ENCODE measurements at places on chromosomes 11 and 22. TPM values are rescaled to one million over a fixed set of nuclear protein-coding genes. Genes with fewer than 3 reads are reported as not detected.

UBQLNL gene
- not detected for total RNA-seq

GGTLC3 gene
- not detected for total RNA-seq

MISFA gene
- total RNA-seq, result 3.5 TPM

OR52H1 gene
- not detected for total RNA-seq

DNA sequence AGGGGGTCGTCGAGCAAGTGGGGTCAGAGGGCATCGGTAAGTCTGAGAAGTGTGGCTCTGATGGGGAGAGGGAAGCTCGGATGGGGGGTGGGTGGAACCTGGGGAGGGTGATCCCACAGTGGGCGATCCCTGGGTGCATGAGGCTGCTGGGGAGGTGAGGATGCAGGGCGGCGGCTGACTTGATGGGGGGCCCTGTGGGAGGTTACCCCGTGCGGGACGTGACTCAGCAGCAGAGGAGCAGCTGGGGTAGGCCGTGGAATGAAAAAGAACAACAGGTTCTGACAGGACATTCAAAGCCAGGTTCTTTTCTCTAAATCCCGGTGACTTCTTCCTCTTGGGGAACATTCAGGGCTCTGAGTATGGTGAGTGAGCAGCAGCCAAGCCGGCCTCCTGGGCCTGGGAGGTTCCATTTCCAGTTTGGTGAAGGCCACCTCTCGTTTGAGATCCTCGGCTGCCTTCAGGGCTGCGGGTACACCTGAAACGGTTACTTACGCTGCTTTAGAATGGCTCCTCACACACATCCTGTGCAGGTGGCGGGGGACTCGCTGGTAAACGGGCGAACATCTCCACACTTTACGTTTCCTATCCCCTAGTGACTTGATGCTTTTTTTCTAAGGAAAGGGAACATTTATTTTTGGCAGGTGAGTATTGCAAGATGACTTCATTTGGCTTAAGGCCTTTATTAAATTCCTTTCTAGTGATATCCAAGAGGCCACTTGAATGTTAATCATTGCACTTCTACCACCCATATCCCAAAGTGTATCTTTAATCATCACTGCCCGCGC, 278.2 kb downstream of the TBC1D22A start:
- DNase-seq, result no peak
- no peak overlapping the region for H3K4me3 ChIP-seq
- peaks cover 3% of the 10 kb centered on the region for H3K36me3 ChIP-seq
- H3K27me3 ChIP-seq, result no peaks in the 10 kb centered on the region

C11orf52 gene
- total RNA-seq, result not detected

C11orf16 gene
- not detected for total RNA-seq

DNA sequence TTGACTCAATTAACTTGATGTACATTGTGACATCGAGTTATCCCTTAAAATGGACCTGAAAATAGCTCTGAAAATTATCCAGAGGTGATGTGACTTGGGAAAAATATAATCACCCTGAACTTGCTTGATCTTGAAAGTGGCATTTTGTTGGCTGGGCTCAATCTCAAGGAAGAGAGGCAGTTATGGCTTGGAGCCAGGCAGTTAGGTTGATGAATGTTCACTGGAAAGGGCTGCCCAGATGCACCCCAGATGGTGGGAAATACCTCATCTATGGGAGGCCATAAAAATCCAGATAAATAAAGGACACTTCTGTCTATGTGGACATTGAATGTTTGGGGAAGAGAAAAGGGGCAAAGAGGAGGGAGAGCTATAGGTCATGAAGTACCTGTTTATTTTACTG, 55.7 kb upstream of the OR5AN1 start:
- H3K36me3 ChIP-seq, result no peaks in the 10 kb centered on the region
- peaks cover 9% of the 10 kb centered on the region for H3K27me3 ChIP-seq
- no peak for DNase-seq
- no peak overlapping the region for H3K27ac ChIP-seq
- no peaks in the 10 kb centered on the region for H3K4me1 ChIP-seq
- no peak overlapping the region for H3K4me3 ChIP-seq

- H3K27ac ChIP-seq, result no peak overlapping the region
- no peak for DNase-seq
- H3K4me3 ChIP-seq, result no peak overlapping the region
- H3K36me3 ChIP-seq, result no peaks in the 10 kb centered on the region
- no peaks in the 10 kb centered on the region for H3K27me3 ChIP-seq
These were observed 10.5 kb downstream of the ART5 start for GRCh38 chr11:3631331-3631730.

YPEL1 gene
- 1.3 TPM for total RNA-seq

DNA sequence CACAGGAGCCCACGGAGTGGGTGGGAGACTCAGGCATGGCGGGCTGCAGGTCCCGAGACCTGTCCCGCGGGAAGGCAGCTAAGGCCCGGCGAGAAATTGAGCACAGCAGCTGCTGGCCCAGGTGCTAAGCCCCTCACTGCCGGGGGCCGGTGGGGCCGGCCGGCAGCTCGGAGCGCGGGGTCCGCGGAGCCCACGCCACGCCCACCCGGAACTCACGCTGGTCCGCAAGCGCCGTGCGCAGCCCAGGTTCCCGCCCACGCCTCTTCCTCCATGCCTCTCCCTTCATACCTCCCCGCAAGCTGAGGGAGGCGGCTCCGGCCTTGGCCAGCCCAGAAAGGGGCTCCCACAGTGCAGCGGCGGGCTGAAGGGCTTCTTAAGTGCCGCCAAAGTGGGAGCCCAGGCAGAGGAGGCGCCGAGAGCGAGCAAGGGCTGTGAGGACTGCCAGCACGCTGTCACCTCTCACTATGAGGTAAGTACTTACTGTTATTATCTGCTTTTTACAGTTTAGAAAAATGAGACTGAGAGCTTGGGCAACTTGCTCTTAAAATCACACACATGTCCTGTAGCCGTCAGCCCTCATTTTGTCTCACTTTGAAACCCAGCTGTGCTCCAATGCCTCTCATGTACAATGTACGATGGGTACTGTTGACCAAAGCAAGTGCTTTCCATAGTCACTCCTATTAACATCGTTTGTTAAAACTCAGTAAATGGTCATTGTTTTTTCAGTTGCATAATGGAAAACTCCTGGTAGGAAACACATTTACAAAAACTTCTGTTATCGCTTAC, 12.2 kb upstream of the OR10D3 start:
- no peak overlapping the region for H3K4me3 ChIP-seq
- H3K27me3 ChIP-seq, result peaks cover 4% of the 10 kb centered on the region
- no peaks in the 10 kb centered on the region for H3K4me1 ChIP-seq
- H3K27ac ChIP-seq, result no peak overlapping the region
- DNase-seq, result no peak

- H3K27me3 ChIP-seq, result peaks cover 21% of the 10 kb centered on the region
- no peak for DNase-seq
- H3K4me1 ChIP-seq, result peaks cover 4% of the 10 kb centered on the region
- H3K4me3 ChIP-seq, result no peak overlapping the region
These were observed 15.1 kb downstream of the FXYD6 start for GRCh38 chr11:117861151-117862018.

DNA sequence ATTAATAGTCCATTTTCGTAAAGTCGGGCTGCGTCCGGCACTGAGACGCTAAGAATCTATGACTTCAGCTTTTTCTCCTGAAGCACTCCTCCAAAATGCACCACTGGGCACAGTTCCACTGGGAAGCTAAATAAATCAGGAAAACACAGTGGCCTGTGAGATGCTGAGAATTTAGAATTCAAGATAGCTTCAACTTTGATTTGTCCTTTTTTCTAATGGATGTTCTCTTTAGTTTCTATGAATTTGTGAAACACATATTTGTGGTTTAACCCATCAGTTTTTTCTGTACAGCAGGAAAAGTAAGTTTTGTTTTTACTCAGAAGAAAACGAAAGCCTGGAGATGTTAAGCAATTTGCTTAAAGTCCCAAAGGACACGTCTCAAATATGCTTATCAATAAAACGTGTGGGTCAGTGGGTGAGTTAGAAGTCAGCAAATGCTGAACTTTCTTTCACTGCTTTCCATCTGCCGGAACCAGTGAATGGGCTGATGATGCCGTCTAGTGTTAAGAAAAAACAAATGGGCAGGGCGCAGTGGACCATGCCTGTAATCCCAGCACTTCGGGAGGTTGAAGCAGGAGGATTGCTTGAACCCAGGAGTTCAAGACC, 40.7 kb upstream of the CLMP start:
- peaks cover 6% of the 10 kb centered on the region for H3K36me3 ChIP-seq
- no peak overlapping the region for H3K4me3 ChIP-seq
- no peak for DNase-seq
- H3K27me3 ChIP-seq, result peaks cover 6% of the 10 kb centered on the region

DUSP8 gene
- 1.6 TPM for total RNA-seq

JAML gene
- total RNA-seq, result 318 TPM

INPP5J gene
- 0.07 TPM for total RNA-seq

DNA sequence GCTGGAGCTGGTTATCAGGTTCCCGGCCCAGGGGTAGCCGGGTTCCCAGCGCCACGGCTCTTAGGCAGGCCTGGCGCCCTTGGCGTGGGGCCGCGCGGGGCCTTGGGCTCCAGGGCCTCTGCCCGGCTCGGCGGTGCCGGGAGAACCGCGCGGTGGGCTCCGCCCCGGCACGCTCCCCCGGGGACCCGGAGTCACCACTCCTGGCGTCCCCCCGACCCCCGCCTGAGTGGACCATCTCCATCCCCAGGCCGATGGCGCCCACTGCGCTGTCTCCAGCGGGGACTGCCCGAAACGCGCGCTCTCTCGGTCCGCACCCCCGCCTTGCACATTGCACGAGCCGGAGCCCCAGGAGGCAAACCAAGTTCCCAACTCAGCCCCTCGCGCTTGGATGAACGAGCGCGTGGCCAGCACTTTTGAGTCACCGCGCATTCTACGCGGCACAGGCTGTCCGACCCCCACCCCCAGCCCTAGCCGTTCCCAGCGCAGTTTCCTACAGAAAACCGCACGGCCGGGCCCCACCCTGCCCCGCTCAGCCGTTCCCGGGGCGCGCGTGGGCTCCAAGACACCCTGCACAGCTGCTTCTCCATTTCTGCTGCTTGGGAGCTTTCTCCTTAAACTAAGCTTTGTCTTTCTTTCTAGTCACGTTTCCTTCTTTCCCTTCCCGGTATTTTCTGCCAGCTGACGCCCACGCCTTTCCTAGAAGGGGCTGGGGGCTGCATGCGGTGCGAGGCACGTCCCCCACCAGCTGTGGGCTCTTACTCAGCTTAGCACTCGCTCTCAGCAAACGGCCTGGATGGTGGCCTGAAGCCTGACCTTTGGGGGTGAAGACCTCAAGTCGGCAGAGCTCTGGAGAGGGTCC, 650 bp upstream of the CHID1 start:
- peaks cover 5% of the 10 kb centered on the region for H3K36me3 ChIP-seq
- H3K4me3 ChIP-seq, result peak overlapping the region; percentile 93
- peak overlapping the region; percentile 94 for H3K27ac ChIP-seq

DNA sequence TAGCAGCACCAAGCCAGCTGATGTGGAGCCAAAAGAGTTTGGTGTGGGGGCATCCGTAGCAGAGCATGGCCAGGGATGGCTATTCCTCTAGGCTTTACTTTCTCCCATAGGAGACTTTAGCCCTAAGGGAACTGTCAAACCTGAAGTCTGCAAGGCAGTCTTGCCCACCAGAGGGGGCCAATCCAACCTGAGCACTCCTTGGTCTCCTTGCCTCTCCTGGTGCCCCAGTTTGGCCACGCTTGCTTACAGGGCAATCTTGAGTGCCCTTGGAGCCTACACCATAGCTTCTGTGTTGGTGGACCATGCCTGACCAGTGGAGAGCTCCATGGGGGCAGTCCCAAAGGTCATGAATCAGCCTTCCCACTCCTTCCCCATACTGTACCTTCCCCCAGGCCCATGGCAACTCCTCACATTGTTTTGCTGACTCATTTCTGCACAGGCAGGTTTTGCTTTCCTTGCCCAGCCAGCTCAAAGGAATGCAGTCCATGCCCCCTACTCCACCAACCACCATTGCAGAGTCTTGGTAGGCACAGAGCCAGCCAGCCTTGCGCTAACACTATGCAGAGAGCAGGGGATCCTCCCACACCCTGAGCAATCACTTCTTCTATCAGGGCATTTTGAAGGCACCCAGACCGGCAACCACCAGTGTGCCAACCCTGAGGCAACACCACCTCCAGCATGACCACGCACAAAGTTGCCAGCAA, 1421.2 kb upstream of the RAG2 start:
- H3K4me1 ChIP-seq, result no peaks in the 10 kb centered on the region
- H3K4me3 ChIP-seq, result no peak overlapping the region
- DNase-seq, result no peak
- H3K27me3 ChIP-seq, result no peaks in the 10 kb centered on the region
- H3K27ac ChIP-seq, result no peak overlapping the region
- H3K36me3 ChIP-seq, result no peaks in the 10 kb centered on the region

SLC22A25 gene
- not detected for total RNA-seq

GRCh38 chr11:44145011-44145775, 49.7 kb downstream of the EXT2 start:
- no peaks in the 10 kb centered on the region for H3K4me1 ChIP-seq
- no peak for DNase-seq
- no peaks in the 10 kb centered on the region for H3K27me3 ChIP-seq
- H3K36me3 ChIP-seq, result peaks cover 27% of the 10 kb centered on the region
- H3K4me3 ChIP-seq, result no peak overlapping the region

- no peak for DNase-seq
- H3K4me3 ChIP-seq, result no peak overlapping the region
- H3K27ac ChIP-seq, result no peak overlapping the region
- no peaks in the 10 kb centered on the region for H3K36me3 ChIP-seq
- no peaks in the 10 kb centered on the region for H3K4me1 ChIP-seq
These were observed 60.2 kb downstream of the MICAL3 start for GRCh38 chr22:17964156-17964555.

- peak overlapping the region; percentile 92 for H3K4me3 ChIP-seq
- peak overlapping the region; percentile 94 for H3K27ac ChIP-seq
- H3K27me3 ChIP-seq, result no peaks in the 10 kb centered on the region
- peak; percentile 77 for DNase-seq
- H3K4me1 ChIP-seq, result peaks cover 54% of the 10 kb centered on the region
These were observed 822 bp downstream of the MARK2 start for GRCh38 chr11:63839508-63840355.

DNA sequence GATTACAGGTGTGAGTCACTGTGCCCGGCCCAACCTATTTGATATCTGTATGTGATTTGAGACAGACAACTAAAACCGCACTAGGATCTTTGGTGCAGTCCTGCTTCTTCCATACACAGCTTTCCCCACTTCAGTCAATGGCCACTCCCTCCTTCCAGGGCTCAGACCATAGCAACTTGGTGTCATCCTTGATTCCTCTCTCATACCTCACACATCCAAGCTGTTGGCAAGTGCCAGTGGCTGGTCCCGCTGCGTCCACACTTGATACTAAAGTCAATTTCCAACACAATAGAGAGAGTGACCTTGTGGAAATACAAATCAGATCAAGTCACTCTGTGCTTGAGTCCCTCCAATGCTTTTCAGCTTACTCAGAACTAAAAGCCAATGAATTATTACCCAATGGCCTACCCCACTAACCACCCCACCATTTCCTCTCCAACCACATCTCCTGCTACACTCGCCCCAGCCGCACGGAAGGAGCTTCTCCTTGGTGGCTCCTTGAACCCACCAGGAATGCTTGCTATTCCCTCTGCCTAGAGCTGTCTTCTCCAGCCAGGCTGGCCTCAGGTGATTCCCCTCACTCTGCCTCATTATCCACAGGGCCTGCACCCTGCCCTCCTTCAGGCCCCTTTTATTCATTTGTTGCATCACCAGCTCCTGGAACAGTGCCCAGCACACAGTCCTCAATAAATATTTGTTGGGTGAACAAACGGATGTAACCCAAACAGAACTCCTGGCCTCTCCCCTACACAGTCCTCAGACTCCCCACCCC, 12.9 kb downstream of the ABTB2 start:
- peaks cover 2% of the 10 kb centered on the region for H3K27me3 ChIP-seq
- H3K4me3 ChIP-seq, result no peak overlapping the region
- no peaks in the 10 kb centered on the region for H3K36me3 ChIP-seq
- peaks cover 3% of the 10 kb centered on the region for H3K4me1 ChIP-seq
- H3K27ac ChIP-seq, result no peak overlapping the region

MRGPRX3 gene
- total RNA-seq, result not detected

GRCh38 chr11:123065621-123066020, 3.7 kb upstream of the HSPA8 start:
- peaks cover 1% of the 10 kb centered on the region for H3K27me3 ChIP-seq
- peak overlapping the region; percentile 47 for H3K4me3 ChIP-seq
- H3K4me1 ChIP-seq, result peaks cover 42% of the 10 kb centered on the region
- H3K36me3 ChIP-seq, result peaks cover 29% of the 10 kb centered on the region

ARHGAP32 gene
- 5.7 TPM for total RNA-seq

All from activated CD4-positive, alpha-beta T cell treated with anti-CD3 and anti-CD28 coated beads, Interleukin-2, amount 10 ng/mL, durations not matched to agents 24 days and 14 days (primary cell).